ENCODE measurements at places on chromosomes 2 and 18. TPM values are rescaled to one million over a fixed set of nuclear protein-coding genes. Genes with fewer than 3 reads are reported as not detected.

DSG1 gene
- not detected for total RNA-seq

VSNL1 gene
- total RNA-seq = not detected

GRCh38 chr2:205171261-205171940 lies 510.9 kb upstream of the NRP2 start:
- no peak for DNase-seq
- H3K4me1 ChIP-seq = peaks cover 6% of the 10 kb centered on the region
- no peak overlapping the region for H3K4me3 ChIP-seq
- H3K36me3 ChIP-seq = no peaks in the 10 kb centered on the region

DNA sequence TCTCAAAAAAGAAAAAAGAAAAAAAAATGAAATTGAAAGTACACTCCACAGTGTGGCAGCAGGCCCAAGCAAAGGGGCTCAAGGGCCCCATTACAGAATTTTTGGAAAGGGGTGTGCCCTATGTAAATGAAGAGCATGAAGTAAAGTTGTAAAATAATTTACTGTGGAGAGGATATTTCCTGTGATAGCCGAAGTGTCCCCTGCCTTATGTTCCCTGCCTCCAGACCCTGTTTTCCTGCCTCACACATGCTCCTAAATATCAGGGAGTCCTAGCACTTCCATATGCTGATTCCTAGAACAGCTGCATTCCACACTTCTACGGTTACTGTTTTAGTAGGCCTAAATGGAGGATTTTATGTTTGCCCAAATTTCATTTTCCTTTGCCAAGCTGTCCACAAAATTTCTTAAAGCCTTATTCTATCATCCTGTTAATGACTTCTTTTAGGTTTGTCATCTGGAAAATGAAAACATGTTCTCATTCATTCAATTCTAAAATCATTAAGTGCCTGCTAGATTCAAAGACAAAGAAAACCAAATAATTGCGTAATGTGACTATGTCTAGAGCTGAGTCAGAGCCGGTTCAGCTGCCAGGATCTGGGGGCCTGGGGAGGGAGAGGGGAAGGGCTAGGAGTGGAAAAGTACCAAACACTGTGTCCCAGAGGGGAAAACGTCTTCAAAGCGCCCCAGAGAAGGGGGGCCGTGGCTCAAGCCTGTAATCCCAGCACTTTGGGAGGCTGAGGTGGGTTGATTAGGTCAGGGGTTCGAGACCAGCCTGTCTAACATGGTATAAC lies 25.9 kb upstream of the IMPA2 start:
- no peak for DNase-seq
- no peaks in the 10 kb centered on the region for H3K27me3 ChIP-seq
- no peaks in the 10 kb centered on the region for H3K4me1 ChIP-seq

GRCh38 chr18:79790996-79791972 lies 6.5 kb upstream of the KCNG2 start:
- DNase-seq = no peak
- H3K36me3 ChIP-seq = no peaks in the 10 kb centered on the region

GRCh38 chr18:78766651-78767533 lies 212.7 kb upstream of the SALL3 start:
- H3K27me3 ChIP-seq = no peaks in the 10 kb centered on the region
- DNase-seq = no peak
- H3K27ac ChIP-seq = no peak overlapping the region
- no peaks in the 10 kb centered on the region for H3K4me1 ChIP-seq
- no peaks in the 10 kb centered on the region for H3K36me3 ChIP-seq

- no peak overlapping the region for H3K27ac ChIP-seq
- no peak overlapping the region for H3K4me3 ChIP-seq
- H3K36me3 ChIP-seq = no peaks in the 10 kb centered on the region
- no peaks in the 10 kb centered on the region for H3K27me3 ChIP-seq
Observed at GRCh38 chr18:67239826-67240225, 276.7 kb downstream of the DSEL start.
